ENCODE measurements at places on chromosomes 11 and 22. TPM values are rescaled to one million over a fixed set of nuclear protein-coding genes. Genes with fewer than 3 reads are reported as not detected.

Gene RAB36
- 0.35 TPM for total RNA-seq

Gene KCNE3
- not detected for total RNA-seq

Gene CXCR5
- 18.9 TPM for total RNA-seq

Gene OR52E8
- not detected for total RNA-seq

Gene RGL4
- total RNA-seq = 14.6 TPM

Gene OR51B5
- total RNA-seq = not detected

Gene RBX1
- 49.9 TPM for total RNA-seq

Gene HOATZ
- total RNA-seq = not detected

Gene SPINDOC
- total RNA-seq = 25.7 TPM

DNA sequence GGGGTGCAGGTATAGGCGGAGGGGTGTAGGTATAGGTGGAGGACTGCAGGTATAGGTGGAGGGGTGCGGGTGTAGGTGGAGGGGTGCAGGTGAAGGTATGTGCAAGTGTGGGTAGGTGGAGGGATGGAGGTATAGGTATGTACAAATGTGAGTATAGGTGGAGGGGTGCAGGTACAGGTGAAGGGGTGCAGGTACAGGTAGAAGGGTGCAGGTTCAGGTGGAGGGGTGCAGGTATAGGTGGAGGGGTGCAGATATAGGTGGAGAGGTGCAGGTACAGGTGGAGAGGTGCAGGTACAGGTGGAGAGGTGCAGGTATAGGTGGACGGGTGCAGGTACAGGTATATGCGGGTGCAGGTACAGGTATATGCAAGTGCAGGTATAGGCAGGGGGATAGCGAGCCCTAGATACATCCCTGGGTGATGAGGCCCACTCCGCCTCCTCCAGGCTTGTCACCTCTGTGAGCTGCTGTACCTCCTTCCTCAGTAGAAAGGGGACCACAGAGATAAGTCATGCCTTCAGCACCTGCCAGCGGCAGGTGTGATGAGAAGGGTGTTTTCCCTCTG is 17.2 kb downstream of the LINC01488 start:
- no peak for DNase-seq

DNA sequence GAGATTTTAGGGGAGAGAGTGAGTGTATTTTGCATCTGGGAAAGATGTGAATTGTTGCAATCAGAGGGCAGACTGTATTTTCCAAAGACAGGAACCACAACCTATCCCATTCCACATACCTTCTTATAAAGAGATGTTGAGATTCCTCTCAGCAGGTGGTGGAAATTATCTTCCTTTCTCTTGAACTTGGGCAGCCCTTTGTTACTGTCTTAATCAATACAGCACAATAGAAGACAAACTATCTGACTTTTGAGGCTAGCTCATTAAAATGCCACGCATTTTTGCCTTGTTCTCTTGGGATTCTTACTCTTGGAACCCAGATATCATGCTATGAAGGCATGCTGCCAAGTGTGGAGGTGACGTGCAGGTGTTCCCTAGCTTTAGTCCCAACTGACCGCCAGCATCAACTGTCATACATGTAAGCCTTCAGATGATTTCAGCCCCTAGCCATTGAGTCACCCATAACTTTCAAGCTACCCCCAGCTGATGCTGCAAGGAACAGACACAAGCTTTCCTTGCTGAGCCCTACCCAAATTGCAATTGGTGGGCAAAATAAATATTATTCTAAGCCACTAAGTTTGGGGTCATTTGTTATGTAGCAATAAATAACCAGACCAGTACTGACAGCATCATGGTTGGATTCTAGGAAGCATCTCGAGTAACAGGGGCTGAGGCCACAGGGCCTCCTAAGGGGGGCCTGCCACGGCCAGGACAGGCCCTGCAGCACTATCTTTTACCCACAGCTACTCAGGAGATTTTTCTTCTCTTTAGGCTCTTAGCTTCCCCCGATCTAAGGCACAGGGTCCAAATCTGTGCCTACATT is 63.0 kb downstream of the RPL27A start:
- no peak for DNase-seq

- no peak for DNase-seq
Observed at GRCh38 chr22:30325724-30326254, 952 bp downstream of the TBC1D10A start.

- DNase-seq = no peak
Observed at GRCh38 chr22:26617271-26618199, at the start of gene CRYBB1. CRYBB1 (minus strand) TSS chr22:26618027; CDS start chr22:26616319, 1,708 bp downstream.

DNA sequence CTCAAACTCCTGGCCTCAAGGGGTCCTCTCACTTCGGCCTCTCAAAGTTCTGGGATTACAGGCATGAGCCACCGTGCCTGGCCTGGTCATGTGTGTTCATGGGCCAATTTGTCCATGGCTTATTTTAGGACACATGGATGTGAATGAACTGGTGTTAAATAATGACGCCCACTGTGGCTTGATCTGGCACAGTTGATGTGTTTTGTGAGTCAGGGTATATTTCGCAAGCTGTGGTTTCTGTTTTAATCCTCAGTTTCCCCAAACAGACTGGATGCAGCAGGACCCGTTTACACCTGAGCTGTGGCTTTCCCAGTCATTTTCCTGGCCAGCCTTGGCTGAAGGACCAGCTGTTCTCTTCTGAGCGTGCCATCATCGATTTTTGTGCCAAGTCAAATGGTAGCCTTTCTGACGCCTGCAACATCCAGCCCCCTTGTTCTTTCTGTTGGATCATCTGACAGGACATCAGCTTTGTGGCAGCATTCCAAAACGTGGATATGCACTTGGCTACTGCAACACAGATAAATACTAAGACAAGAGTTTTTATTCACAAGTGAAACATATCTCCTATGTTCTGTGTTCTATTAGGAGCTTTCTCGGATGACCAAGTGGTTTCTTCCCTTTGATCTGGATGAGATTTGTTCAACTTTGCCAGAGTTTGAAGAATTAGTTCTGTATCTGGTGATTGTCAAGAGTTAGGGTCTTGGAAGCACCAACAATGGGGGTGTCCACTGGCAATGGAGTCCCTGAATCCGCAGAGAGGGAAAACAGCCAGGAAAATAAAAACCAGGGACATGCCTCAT is 40.0 kb upstream of the SEPTIN5 start:
- no peak for DNase-seq

- DNase-seq = no peak
Observed at GRCh38 chr11:61607426-61607825, 26.6 kb upstream of the SYT7 start.

DNA sequence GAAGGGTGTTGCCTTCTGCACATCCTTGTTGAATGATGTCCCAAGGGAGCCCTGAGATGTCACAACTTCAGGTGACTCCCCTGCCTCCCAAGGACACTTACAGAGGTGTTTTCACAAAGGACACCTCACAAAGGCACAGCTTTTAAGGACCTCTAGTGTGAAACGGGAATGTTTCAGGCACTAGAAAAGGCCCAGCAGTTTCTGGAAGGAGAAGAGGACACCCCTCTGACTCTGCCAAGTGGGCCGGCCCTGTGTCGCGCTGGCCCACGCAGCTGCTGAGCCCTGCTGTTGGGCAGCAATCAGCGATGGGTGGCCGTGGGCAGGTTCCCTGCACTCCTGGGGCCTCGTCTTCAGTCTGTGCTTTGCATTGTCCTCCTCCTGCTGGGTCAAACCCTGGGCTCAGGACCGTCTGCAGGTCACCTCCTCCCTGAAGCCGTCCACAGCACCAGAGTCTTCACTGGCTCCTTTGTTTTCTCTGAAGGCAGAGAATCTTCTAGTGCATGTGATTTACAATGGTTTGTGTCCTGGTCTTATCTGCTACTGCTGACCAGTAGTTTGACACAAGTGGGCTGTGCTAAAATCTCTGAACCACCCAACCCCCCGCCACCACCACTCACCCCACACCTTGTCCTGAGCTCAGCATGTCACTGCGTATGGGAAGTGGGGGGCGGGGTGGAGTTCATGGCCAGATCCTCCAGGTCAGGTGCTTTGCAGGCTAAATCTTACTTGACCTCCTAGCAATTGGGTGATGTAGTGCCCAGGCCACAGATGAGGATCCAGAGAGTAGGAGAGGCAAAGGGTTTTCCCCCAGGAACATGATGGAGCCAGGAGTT is 3.2 kb downstream of the LINC01488 start:
- no peak for DNase-seq

DNA sequence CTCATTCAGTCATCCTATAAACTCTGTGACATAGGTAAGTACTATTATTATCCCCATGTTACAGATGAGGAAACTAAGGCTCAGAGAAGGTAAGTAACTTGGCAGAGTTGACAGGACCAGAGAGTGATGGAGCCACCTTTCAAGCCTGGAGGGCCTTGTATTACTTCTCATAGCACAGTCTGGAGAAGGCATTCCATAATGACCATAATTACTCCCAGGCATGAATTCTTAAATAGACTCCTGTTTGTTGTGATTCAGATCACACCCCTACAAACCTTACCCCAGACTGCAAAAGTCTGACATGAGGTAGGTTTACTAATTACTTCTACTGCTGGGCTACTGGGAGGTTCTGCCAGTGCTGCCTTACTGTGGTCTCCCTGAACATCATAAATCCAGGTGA is 77.0 kb downstream of the CD44 start:
- no peak for DNase-seq

DNA sequence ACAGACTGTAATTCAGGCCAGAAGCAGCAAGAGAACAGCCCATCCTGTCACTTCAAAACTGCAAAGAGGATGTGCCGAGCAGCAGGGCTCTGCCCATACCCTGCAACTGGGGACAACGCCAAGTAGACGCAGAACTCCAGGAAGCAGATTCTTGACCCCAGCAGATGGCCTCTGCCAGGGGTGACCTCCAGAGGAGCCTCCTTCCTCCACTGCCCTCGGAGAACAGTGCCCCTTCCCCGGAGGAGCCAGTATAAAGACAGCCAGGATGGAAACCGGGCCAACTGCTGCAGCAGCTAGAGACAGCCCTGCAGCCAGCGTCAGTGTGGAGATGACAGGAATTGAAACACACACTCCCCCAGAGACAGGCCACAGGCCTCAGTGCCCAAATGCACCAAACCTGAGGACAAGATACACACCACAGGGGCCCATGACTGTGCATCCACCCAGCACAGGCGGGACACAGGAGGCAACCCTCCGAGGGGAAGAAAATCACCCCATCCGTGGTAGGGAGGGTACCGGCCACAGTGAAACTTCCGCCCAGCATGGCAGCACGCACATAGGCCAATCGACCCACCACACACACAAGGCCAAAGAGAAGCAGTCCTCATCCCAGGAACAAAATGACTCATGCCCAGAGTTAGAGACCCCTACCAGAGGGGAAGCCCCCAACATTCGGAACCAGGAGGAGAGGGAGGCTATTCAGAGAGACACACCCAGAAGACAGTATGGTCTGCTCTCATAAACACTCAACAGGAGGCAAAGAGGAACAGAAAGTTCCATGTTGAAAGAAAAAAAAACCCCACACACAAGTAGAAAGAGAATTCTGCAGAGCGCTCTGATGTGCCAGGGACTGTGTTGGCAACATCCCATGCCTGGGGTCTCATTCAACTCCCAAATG is 5.6 kb downstream of the AHNAK start:
- peak; percentile 60 for DNase-seq

DNA sequence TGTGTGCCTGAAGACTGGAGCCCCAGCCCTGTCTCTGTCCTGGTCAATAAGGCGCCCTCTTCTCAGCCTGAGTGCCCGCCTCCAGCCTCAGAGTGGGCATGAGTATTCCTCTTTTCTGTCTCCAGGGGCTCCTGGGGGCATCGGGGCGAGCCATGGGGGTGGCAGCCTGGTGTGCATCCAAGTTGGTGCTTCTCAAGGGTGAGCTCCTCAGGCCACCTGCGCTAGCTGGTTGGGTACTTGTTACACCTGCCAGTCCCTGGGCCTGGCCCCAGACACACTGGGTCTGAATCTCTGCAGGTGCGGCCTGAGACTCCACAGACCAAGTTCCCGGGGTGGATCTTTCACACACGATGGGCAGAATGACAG is 168.6 kb upstream of the B3GAT1 start:
- no peak for DNase-seq

GRCh38 chr22:48663297-48663696 is 1164.4 kb downstream of the BRD1 start:
- DNase-seq = peak; percentile 28

- DNase-seq = no peak
Observed at GRCh38 chr11:2912498-2912897, 16.7 kb downstream of the PHLDA2 start.

GRCh38 chr11:105046898-105047579 is 1.9 kb upstream of the CARD16 start:
- no peak for DNase-seq

DNA sequence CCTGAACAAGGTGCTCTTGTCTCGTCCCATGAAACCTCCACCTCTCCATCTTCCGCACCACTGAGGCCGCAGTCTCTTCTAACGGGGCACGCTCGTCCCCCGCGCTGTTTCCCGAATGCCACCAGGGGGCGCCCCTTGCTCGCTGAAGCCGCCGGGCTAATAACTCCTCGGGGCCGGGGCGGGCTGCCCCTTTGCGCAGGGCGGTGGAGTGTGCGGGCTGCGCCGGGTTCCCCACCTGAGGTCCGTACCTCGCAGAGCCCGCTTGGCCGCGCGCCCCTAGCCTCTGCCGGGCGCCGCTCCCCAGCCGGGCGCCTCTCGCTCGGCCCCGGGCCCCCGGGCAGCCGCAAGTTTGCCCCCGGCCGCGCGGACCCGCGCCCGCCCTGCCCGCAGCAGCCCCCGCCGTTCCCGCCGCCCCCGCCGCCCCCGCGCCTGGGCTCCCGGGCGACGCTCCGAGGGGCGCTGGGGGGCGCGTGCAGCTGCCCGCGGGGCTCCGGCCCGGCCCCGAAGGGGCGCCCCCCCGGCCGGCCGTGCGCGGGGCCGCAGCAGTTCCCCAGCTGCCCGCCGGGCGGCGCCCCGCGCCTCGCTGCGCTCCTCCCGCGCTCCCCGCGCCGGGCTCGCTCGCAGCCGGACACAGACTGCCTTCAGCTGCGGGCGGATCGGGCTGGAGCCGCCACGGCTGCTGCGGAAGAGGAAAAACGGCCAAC is at the start of gene GRIK4:
Gene GRIK4 (plus strand): TSS at position 633 of the 704 bp plus-strand sequence. CDS start 148,571 bp downstream, outside the sequence.
- DNase-seq = peak; percentile 89

GRCh38 chr22:50264946-50265669 is 3.6 kb upstream of the MAPK12 start:
- no peak for DNase-seq

- DNase-seq = no peak
Observed at GRCh38 chr11:131685206-131685605, 314.8 kb downstream of the NTM start.

DNA sequence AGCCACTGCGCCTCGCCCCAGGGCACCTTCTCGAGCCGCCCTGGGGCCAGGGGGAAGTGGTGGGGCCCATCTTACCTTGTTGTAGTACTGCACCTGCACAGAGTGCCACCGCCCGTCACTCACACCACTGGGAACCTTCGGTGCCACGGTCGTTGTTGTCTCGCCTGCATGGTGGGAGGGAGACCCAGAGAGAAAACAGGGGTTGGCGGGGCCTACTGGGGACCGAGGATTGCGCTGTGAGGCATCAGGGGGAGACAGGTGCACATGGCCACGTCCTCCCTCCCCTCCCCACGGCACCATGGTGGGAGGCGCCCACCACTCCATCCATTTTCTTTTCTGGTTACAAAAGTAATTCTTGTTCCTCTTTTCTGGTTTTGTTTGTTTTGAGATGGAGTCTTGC is 97.8 kb downstream of the TRMU start:
- no peak for DNase-seq

- DNase-seq = peak; percentile 36
Observed at GRCh38 chr11:44564670-44565210, 723 bp upstream of the CD82 start.

- no peak for DNase-seq
Observed at GRCh38 chr11:87187930-87188329, 150.2 kb downstream of the TMEM135 start.

All from activated CD4-positive, alpha-beta T cell treated with anti-CD3 and anti-CD28 coated beads for 36 hours (primary cell).